ENCODE measurements at places on chromosomes 6 and 20.

DNA sequence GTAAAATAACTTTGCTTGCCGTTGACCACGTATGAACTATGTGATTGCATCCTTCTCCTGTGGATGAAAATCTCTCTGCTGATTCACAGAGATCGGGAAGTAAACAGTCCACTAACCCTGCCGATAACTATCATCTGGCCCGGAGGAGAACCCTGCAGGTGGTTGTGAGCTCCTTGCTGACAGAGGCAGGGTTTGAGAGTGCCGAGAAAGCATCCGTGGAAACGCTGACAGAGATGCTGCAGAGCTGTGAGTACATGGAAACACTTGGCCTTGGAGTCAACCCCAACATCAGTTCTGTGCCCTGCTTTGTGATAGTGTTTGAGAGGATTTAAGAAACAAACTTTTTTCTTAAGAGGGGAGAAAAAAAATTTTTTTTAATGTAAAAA lies 937 bp downstream of the TAF8 start:
- DNase-seq, result no peak

- DNase-seq, result no peak
Observed at GRCh38 chr6:139549561-139550070, 175.2 kb upstream of the CITED2 start.

- DNase-seq, result no peak
Observed at GRCh38 chr6:82348130-82348529, 15.5 kb upstream of the TPBG start.

- DNase-seq, result no peak
Observed at GRCh38 chr20:54122189-54122588, 51.6 kb downstream of the CYP24A1 start.

DNA sequence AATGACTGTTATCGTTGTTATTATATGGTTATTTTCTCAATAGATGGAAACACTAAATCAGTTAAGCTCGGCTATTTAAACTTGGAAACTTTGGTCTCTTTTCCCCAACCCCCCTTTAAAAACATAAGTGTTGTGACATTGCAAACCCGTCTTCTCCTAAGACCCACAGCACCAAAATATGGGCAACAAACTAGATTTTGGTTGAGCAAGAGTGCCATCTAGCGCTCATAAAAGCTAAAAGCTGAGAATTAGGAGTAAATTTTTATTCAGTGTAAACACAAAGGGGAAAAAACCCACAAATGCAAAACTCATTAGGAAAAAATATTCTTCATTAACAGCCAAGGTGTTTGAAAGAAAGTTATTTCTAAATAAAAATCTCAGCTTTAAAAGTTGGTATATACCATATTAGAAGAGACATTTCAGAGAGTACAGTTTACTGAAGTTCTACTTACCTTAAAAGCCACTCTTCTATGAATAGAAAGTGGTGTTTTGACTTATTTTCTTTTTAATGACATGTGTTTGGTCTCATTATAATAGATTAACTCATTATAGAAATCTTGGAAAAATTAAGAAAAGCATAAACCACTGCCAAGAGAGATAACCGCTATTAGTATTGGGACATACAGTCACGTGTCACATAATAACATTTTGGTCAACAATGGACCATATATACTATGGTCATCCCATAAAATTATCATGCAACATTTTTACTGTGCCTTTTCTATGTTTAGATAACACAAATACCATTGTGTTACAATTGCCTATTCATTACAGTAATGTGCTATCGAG lies 21.1 kb downstream of the SESN1 start:
- DNase-seq, result no peak

DNA sequence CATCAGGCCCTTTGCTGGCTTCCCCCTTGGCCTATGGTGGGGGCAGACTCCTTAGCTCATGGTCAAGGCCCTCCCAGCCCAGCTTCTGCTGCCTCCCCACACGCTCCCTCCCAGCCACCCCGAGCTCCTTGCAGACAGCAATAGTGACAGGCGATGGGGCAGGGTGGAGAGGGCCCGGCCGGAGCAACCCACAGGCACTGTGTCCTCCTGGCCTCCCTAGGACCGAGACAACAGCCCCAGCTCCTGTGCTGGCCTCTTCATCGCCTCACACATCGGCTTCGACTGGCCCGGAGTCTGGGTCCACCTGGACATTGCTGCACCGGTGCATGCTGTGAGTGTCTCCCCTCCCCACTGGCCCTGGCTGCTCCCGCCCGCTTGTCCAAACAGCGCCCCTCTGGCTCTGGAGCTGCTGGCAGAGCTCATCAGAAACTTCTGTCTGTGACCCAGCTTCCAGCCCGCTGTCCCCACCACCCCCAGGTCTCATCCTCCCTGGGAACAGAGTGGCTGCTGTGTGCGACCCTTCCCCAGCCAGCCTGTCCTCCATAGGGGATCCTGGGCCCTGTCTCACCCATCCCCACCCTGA lies 21.8 kb downstream of the NPEPL1 start:
- DNase-seq, result no peak

DNA sequence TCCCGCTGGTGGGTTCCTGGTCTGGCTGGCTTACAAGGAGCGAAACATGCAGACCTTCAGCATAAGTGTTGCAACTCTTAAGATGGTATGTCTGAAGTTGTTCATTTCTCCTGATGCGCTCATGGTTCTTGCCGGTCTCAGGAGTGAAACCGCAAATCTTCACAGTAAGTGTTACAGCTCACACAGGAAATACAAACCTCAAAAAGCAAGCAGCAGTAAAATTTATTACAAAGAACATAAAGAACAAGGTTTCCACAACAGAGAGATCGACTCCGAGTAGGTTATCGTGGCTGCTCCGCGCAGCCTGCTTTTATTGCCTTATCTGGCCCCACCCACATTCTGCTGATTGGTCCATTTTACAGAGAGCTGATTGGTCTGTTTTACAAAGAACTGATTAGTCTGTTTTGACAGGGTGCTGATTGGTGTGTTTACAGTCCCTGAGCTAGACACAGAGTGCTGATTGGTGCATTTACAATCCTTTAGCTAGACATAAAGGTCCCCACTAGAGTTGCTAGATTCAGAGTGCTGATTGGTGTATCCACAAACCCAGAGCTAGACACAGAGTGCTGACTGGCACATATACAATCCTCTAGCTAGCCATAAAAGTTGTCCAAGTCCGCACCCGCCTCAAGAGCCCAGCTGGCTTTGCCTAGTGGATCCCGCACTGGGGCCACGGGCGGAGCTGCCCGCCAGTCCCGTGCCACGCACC lies 39.2 kb downstream of the TRIM27 start:
- peak; percentile 33 for DNase-seq

DNA sequence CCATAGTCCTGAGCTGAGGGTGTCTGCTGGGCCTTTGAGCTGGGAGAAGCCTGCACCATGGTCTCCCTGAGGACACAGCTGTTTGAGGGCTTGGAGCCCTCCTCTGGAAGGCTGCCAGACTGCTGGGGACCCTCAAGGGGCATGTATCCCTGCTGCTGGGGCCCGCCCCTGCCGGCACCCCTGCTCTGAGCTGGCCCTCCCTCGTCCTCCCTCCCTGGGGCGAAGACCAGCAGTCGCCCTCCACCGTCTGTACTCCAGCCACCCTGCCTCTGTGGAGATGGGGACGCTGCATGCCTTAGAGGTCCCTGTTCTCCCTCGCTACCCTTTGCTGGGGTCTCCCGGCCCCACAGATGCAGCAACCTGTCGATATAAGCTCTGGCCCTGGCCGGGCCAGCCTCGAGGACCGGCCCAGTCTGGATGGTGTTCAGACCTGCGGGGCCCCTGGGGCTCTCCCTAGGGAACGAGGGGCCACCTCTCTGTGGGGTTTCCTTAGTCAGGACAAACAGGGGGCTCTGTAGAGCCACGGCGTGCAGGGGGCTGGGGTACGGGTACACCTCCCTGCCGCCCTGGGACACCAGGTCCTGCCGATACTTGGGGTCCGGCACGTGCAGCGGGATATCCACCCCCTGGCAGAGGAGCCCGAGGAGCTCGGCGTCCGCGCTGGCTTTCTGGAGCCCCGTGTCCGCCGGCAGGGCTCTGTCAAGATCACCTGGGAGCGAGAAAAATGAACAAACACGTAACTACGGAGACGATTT lies 11.0 kb downstream of the DACT2 start:
- DNase-seq, result no peak

DNA sequence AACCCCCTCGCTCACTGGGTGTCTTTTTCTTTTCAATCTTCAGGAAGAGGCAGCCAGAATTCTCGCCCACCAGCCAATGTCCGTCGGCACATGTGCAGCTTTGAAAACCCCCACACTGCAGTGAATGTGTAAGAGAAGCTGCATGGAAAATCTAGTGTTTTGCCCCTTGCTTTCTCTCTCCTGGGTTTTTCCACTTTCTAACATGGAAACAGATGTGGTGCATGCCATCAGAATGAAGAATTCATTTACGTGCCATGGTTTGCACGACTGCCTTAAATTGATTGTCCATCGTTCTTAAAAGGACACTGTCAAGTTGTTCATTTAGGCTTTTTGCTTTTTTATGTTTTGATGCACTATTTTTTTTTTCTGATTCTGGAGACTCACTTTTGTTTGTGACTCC lies 117.1 kb upstream of the RAB32 start:
- DNase-seq, result no peak

- DNase-seq, result no peak
Observed at GRCh38 chr6:147116056-147116455, 88.2 kb upstream of the STXBP5 start.

- no peak for DNase-seq
Observed at GRCh38 chr20:47660983-47661700, 124.1 kb downstream of the SULF2 start.

DNA sequence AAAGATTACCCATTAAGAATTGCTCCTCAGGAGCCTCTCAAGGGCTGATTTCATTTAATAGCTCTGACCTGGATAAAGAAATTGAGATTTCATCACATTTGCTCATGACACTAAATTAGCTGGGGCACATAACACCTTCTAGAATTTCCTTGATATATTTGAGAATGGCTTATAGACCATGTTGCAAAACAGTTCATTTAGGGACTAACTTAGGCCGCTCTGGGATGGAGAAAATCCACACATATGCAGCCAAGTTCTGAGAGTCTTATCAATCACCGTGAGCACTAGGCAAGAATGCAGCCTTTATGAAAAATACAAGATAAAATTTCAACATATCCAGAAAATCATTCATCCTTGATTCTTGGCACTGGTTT lies 91.0 kb upstream of the MCHR2 start:
- DNase-seq, result no peak

GRCh38 chr6:95553880-95554279 lies 23.5 kb upstream of the MANEA start:
- no peak for DNase-seq

DNA sequence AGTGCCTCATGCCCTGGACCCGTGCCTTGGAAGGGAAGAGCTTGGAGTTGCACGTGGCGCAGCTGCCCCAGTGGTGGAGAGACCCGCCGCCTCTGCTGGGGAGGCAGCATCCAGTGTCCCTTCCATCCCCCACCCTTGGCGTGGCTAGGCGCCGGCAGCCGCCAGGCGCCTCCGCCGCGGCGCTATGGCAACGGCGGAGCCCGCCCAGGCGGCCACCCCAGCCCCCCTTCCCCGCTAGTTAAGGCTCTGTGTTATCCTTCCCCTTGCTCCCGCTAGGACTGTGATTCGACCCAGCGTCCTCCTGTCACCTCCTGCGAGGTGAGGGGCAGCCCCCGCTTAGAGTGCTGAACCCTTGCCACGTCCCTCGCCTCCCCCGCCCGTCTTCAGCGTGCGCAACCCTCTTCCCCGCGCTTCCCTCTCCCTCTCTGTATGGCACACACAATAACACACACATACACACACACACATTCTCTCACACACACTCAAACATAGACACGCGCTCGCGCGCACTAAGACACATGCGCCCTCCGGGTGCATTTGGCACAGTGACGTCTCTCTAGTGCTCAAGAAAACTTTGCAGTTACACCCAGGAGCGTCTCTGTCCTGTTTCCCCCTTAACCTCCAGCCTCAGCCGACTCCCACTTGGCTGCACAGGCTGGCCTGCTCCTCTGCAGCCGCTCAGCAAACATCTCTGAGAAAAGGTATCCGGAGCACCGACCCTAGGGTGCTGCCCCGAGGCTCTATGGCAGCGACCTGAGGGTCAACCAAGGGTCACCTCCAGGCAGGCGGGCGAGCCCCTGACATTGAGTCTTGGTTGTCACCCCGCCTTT lies 8.5 kb downstream of the GRIK2 start:
- DNase-seq, result no peak

DNA sequence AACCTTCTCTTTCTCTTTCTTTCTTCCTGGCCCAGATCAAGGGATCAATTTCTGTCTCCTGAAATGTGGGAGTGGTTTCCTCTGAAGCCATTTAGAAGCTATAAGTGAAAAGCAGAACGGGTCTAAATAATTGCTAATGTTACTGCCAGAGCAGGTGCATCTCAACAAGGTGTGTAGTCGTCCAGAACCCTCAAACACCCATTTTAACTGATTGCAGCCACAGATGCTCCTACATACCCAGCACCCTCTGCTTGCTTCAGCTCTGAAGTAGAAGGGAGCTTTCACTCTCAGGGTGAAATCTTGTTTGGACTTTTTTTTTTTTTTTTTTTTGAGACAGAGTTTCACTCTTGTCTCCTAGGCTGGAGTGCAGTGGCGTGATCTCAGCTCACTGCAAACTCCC lies 592.1 kb upstream of the ARID1B start:
- no peak for DNase-seq

DNA sequence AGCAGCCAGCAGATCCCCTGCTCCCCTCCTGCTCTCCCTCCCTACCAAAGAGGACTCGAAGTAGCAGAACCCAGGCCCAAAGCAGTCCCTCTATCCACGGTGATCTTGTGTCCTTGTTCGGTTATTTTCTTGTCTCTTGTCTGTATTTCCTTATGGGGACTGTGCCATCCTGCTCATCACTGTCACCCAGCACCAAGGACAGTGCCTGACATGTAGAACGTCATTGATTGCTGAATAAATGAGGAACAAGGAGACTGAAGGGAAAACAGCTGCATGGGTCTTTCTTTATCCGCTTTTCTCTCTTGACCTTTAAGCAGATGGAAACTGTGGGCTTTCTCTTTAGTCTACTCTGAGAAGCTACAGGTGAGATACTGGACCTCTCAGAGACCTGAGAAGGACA lies 29.4 kb upstream of the ZNF831 start:
- no peak for DNase-seq

GRCh38 chr6:113414511-113414910 lies 442.6 kb upstream of the MARCKS start:
- DNase-seq, result no peak

DNA sequence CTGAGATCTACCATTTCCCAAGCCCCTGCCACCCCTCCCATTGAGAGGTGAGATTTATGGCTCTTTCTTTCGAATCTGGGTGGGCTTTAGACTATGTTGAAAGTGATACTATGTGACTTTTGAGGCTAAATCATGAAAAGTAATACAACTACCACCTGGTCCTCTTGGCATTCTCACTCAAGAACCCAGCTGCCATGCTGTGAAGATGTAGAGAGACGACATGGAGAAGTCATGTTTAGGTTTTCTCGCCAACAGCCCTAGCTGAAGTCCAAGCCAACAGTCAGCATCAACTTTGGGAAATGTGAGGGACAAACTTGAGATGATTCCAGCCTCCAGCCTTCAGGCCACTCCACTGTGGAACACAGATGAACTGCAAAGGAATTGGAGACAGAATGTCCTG lies 108.7 kb downstream of the SCP2D1 start:
- DNase-seq, result no peak

- no peak for DNase-seq
Observed at GRCh38 chr6:127134136-127134535, 15.7 kb downstream of the RSPO3 start.

- no peak for DNase-seq
Observed at GRCh38 chr6:103538381-103538780, 1321.3 kb downstream of the HACE1 start.
